Spinal cord (tissue), 10 donors: ENCODE measurements at places on chromosomes 1 and 21.

GRCh38 chr1:156430303-156430702 is 61.3 kb downstream of the RHBG start:
- DNase-seq: no peak

DNA sequence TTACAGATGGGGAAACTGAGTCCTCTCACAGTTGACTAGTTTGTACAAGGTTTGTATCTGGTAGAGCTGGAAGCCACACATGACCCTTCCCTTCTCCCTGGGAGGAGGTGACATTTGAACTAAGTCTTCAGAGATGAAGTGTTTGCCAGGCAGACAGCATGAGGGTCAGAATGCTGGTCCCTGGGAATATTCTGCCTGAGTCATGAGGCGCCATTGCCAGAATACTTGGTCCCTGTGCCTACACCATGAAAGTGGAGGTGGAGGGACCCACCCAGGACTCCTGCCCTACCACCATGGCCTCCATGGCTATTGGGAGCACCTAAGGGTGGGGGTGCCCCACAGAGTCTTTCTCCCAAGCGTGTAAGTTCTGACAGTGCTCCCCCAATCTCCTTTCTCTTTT is 7.0 kb downstream of the RPS6KA1 start:
- no peak for DNase-seq

DNA sequence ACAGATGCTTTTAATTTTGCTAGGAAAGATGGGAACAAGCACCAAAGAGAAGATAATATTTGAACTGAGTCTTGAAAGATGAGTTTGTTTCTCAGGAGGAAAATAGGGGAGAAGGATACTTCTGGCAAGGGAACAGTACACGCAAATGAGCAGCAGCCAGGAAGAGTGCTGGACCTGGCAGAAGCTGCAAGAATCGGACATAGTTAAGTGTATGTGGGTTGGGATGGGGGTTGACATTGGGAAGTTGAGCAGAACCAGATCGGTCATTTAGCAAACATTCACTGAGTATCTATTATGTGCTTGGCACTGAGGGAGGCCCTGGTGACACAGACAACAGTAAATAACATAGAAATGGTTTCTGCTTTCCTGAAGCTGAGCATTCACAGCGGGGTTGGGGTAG is 198.8 kb downstream of the PLPP3 start:
- no peak for DNase-seq

GRCh38 chr21:27649762-27650161 is 682.9 kb upstream of the ADAMTS5 start:
- no peak for DNase-seq

- DNase-seq: no peak
Observed at GRCh38 chr1:190759807-190760206, 282.1 kb upstream of the BRINP3 start.

DNA sequence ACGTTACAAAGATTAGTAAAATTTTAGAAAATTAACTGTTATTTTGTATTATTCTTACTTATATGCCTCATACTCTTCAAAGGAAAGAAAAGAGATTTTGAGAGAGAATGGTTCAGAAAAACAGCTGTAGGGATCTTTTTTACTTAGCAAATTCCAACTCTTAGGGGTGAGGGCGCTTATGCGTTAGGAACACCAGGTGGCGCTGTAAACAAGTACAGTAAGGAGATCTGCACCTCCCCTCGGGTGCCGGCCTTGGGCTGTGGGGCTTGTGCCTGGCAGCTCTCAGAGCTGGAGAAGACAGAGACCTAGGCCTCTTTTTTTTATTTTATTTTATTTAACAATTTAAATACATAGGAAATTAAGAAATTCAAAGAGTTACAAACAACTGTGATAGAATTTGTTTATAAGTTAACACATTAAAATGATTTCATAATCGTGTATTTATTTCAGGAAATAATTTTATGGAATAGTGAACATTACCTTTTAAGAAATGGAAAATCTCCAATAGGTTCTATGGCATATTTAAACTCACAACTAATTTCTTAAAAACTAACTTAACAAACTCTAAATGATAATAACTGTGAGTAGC is 32.6 kb downstream of the UTP25 start:
- DNase-seq: peak; percentile 77

GRCh38 chr1:41360074-41360785 is 1.0 kb upstream of the FOXO6 start:
- DNase-seq: no peak

- peak; percentile 62 for DNase-seq
Observed at GRCh38 chr1:234961456-234962339, 166.9 kb downstream of the TOMM20 start.

DNA sequence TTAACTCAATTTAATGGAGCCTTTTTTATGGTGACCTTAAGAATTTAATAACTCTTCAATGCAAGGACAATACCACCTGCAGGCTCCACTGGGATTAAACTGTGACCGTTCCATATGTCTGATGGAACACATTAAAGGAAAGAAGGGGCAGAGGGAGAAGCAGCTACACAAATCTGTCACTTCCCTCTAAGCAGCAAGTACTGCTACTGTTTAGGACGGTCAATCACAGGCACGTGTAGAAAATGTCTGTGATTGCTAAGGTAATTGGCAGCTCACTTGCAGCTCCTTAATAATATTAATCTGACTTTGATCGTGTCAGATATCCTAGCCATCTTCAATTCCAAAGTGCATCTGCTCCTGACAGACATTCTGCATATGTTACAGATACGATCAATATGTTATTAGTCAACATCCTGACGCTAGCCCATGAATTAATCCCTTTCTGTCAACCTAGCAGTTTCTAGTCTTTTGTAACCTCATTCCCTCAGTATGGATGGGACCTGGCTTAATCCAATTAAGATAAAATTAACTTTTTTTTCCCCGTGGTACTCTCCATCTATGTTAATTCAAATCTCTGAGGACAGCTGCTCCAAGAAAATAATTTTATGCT is 1012.4 kb downstream of the AMY1C start:
- no peak for DNase-seq

GRCh38 chr1:37704966-37705365 is 12.7 kb downstream of the CDCA8 start:
- DNase-seq: no peak

DNA sequence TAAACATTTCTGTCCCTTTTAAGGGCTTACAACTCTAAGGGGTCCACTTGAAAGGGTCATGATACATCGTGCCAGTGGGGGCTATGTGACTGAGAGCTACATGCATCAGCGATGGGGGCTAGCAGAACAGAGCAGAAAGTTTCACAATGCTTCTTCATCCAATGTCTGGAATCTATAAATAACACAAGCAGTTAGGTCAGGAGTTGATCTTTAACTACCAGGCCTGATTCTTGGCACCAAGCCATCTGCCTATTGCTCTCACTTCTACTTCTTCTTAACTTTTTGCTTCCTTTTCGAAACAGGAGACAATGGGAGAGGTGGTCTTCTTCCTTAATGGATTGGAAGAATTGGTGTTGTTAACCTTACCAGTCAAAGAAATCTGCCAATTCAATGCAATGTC is 410.0 kb downstream of the TGFB2 start:
- DNase-seq: no peak

DNA sequence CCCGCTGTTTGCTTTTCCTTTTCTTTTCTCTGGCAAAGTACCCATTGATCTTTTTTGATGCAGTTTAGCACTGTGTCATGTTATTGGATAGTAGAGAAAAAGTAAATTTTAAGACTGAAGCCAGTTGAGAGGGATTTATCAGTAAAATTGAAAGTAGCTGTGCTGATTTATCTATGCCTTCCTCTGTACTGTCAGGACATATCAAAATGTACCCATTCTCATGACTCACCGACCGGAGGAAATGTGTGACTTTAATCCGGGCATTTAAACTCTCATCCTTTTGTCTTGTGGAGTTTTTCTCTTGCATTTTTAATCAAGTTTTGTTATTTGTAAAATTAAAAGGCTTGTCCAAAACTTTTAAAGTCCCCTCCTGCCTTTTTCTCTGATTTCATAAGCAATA is 276.6 kb upstream of the FMN2 start:
- no peak for DNase-seq

- no peak for DNase-seq
Observed at GRCh38 chr1:151831605-151832004, at the start of gene RORC. RORC (minus strand) TSS chr1:151831802; CDS start chr1:151831764, 38 bp downstream.
